NK-92 treated with Interleukin-12 subunit alpha and Interleukin-12 subunit beta, amount 100 ng/mL, for 24 hours (cell line): ENCODE measurements at places on chromosomes 2 and 18.

- no peak for DNase-seq
These were observed 5.9 kb downstream of the ACKR3 start for GRCh38 chr2:236575510-236575909.

- DNase-seq: no peak
These were observed 130.6 kb upstream of the UBE2E3 start for GRCh38 chr2:180849851-180850250.

DNA sequence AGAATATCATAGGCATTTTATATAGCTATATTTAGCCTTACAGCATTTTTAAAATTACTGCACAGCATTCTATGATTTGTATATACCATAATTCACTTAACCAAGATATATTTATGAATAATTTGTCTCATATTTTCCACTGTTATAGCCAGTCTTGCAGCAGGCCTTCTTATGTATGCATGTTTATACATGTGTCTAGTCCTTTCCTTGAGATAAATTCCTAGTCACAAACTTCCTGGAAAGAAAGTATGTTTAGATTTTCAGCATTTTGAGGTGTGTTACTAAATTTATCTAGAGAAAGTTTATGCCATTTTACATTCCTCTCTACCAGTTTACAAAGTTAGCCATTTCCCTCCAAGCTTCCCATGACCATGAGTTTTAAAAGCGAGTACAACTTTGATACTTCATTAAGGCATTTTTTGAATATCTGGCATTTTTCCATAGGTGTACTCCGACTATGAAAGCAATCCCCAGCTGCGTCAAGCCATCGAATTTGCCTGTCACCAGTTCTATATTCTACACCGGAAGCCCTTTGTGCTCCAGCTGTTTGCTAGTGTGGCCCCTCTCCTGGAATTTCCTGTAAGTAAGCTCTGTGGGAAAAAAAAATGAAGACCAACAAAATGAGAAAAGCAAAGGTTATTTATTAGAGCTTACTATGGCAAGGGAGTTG, 59.4 kb upstream of the RPE start:
- DNase-seq: no peak

GRCh38 chr2:221308507-221309066, 263.5 kb downstream of the EPHA4 start:
- no peak for DNase-seq

GRCh38 chr2:131029812-131030211, 63.4 kb downstream of the FAM168B start:
- no peak for DNase-seq

DNA sequence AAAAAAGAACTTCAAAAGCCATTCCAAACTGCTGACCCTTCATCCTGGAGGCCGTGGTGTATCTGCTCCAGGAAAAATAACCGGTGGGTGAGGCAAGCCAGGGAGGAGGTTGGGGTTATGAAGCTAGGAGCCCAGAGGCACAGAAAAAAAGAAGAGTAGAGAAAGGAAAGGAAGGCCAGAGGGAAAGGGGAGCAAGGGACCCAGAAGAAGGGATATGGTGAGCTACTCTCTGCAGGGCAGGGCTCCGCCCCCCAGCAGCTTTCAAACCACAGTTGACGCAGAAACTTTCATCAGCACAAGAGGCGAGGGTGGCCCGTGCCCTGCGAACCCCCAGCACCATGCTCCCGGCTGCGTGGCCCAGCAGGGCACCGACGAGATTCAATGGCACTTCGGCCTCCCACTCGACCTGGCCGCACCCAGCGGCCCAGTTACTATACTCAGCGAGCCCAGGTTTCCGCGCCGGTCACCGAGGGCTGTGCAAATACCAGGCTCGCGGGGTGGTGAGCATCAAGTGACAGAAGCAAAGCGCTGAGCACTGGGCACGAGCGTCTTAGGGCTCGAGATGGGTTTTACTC, 665 bp downstream of the MCM6 start:
- peak; percentile 58 for DNase-seq

GRCh38 chr18:60130284-60130683, 230.5 kb downstream of the PMAIP1 start:
- DNase-seq: no peak

GRCh38 chr18:58400331-58400870, 228.5 kb downstream of the ALPK2 start:
- DNase-seq: no peak

GRCh38 chr2:8634466-8635172, 47.2 kb upstream of the ID2 start:
- no peak for DNase-seq

DNA sequence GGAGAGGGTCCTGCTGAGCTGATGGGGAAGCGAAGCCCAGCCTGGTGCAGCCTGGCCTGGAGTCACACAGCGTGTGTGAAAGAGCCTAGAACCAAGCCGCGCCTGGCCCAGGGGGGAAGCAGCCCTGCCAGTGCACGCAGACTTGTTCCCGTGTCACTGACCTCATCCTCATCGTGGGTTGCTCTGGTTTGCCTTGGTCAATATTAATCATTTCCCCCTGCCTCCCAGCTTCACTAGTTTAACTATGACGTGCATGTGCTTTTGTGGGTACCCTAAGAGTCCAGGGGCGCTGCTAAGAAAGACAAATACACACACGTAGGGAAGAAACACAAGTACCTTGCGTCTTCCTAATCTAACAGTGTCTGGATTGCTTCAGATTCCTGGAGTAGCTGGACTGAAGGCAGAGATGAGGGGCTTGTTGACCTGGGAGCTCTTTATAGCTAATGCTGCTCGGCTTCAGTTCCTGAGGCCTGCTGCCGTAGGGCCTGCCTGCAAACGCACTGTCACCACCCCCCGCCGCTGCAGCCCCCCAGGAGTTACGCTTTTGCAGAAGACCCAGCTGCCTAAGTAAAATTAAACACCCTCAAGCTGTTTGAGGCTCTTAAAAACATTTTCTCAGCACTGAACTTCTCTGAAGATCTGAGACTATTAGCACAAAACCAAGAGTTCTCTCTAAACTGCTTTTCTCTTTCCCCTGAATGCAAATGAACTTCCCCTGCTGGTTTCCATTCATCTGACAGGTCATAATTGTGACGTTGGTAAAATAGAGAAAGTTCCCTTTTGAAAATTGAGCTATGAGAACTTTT, 159.2 kb downstream of the FAM210A start:
- no peak for DNase-seq

- DNase-seq: no peak
These were observed 64.0 kb upstream of the MAPRE2 start for GRCh38 chr18:34976899-34977837.

DNA sequence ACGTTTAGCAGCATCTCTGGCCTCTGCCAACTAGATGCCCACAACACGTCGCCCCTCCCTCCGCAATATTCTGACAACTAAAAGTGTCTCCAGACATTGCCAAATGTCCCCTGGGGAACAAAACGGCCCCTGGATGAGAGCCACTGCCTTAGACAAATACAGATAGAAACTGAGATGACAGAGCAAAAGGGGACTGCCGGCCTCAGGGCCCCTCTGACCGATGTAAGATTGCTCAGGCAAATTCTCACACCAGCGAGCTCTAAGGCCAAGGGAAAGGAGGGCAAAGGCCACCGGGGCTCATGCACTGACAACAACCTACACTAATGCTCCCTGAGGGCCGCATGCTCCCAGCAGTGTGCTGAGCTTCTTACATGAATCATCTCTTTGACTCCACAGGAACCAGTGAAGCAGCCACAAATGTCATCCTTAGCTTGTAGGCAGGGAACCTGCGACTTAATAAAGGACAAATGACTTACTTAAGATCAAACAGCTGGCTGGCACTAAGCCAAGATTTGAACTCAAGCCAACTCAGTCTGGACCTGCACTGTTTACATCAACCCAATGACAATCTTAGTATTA, 228.5 kb downstream of the TTC32 start:
- DNase-seq: no peak

GRCh38 chr2:171163261-171163660, 2.6 kb upstream of the TLK1 start:
- no peak for DNase-seq

- DNase-seq: no peak
These were observed 14.1 kb upstream of the OTOS start for GRCh38 chr2:240154606-240155005.

DNA sequence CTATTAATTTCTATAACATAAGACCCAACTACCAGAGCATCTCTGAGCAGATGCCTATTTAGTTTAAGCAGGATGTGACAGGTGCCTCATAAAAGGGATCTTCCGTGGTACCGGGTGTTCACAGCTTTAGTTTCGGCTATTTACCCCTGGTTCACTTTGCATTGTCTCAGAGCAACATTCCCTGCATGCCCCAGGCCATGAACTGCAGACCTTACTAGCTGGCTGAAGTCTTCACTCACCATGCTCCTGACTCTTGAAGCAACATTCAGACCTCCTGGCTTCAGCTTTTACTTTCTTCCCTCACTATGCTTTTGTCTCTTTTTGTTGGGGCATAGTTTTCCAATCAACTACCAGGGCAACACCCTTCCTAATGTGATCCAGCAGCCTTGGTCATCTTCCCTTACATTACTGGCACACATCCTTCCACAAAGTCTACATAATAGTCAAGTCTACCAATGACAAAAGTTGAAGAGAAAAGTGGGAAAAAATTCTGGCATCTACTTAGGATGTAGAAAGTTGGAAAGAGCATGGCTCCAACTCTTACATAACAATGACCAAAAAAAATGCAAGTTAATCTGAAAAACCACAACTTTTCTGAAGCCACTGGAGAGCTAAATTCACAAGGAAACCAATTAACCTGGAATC, 99.2 kb downstream of the SESTD1 start:
- DNase-seq: no peak

DNA sequence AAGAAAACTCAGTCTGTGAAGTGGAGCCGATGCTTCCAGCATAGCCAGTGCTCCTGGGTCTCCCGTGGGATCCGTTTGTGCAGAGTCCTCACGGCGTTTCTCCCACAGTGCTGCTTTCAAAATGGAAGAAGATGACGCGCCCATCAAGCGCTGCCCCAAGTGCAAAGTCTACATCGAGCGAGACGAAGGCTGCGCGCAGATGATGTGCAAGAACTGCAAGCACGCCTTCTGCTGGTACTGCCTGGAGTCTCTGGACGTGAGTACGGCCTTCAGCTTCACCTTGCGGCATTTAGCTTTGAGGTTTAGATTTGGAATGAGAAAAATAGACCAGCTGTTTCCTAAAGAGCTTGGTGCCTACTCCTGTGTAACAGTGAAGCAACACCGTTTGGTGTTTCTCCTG, 107.0 kb downstream of the RNF144A start:
- no peak for DNase-seq

DNA sequence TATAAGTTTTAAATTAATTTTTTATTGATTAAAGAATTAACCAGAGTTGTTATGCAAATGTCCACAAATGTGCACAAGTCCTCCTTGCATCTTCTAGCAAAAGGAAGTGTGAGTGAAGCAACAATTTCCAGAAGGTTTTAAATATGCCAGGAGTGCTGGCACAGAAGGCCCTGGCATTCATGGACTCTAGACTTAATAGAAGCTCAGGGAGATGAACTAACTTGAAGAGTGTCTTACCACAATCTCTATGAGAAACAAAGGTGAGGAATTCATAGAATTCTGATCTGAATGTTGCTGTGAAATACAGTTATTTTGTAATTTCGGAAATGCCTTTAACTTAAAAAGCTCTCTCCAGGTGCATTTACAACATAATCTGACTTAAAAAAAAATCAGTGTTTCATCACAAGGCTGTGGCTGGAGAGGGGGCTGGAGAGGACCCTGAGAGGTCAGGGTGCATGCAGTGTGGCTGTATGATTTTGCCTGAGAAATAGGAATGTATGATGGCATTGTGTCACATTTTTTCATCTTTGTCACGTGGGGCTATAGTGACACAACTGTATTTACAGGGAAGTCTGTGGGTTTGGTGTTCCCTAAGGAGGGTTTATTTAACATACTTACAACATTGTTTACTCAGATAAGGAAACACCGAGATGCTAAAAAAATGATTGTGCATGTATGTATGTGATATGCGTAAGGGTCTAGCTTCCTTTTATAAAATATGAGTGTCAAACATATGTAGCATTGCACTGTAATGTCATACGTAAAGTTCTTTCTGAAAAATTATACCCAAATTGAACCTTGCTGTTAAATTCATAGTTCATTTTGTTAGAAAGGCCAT, 66.2 kb downstream of the MAP4K4 start:
- DNase-seq: no peak
